ENCODE measurements at places on chromosomes 13 and 19.
A peak's percentile ranks its signal among the peaks of the same experiment; 100 is the strongest.

DNA sequence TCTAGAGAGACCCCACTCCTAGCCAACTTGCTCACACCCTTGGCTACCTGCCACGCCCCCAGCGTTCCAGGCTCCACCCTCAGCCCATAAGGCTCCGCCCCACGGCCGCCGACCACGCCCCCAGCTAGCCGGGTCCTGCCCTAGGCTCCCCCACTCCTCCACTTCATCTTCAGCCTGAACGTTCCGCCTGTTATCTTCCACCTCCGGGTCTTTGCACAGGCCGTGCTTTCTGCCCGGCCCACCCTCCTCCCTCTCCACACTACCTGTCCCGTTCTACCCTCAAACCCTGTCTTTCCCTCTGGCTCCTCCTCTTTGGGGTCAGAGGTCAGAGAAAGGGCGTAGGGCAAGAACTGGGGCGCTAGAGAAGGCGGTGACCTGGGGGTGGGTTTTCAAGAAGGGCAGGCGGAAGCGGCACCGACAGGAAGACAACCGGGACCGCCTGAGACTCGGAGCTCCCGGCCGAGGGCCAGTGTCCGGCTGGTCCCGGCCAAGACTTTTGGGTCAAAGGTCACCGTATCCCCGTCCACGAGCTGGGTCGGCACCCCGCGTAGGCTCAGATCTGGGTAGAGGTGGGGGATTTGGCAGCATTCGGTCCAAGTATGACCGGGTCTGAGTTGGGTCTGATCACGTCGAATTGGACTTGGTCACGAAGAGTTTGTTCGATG, 2.2 kb downstream of the PDE4C start:
- DNase-seq, result peak; percentile 20

- DNase-seq, result peak; percentile 95
Measured at GRCh38 chr19:19900729-19901444, at the start of gene ZNF93. ZNF93 (plus strand) TSS chr19:19900946; CDS start chr19:19901089, 143 bp downstream.

GRCh38 chr13:99527301-99527700, 26.0 kb downstream of the TM9SF2 start:
- DNase-seq, result peak; percentile 26

DNA sequence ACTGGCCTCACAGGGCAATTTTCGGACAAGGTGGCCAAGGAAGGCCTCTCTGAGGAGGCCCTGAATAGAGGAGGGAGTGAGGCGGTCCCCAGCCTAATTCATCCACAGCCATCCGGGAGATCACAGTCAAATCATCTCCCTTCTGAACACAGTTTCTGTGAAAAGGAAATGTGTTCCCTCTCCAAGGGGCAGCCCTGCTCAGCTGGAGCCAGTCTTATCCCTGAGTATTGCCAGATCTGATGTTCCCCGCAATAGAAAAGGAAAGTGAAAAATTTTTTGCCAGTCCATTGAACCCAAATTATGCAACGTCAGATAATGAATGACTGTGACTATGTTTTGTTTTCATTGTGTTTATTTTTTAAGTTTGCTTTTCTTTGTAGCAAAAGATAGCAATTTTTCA, 125.9 kb downstream of the SIPA1L3 start:
- no peak for DNase-seq

DNA sequence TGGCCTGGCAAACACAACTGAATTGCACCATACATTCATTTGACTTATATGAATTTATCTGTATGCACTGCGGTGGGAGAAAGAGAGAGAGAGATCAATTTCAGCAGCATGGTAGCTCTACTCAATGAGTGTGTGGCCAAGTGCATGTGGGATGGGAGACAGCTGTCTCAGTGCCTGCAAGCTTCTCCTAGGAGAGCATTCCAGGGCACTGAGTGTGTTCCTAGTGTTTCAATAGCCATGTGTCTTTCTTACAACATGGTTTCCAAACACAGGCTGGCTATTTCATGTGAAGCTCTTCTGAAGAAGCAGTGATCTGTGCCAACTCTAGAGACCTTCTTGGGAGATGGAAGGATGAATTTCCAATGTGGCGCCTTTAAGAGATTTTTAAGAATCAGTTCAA, 43.5 kb downstream of the NEK5 start:
- DNase-seq, result no peak

DNA sequence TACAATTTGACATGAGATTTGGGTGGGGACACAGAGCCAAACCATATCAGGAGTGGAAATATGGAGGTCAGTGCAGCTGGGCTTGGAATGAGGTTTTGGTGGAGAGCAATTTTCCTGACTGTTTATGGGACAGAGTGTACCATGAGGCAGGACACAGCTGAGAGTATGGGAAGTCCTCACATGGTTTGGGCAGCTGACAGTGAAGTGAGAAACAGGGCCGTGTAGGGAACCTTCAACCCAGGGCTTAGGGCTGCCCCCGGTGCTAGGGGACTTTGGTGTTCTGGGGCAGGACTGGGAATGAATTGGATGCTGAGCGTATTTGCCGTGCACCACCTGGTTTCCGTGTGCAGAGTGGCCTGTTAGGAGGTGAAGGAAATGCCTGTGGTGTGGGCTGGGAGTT, 6.1 kb downstream of the ZNF548 start:
- no peak for DNase-seq

GRCh38 chr19:55535173-55535964, 1.6 kb downstream of the SBK2 start:
- no peak for DNase-seq

GRCh38 chr19:43562698-43563241, 12.6 kb downstream of the XRCC1 start:
- peak; percentile 92 for DNase-seq

DNA sequence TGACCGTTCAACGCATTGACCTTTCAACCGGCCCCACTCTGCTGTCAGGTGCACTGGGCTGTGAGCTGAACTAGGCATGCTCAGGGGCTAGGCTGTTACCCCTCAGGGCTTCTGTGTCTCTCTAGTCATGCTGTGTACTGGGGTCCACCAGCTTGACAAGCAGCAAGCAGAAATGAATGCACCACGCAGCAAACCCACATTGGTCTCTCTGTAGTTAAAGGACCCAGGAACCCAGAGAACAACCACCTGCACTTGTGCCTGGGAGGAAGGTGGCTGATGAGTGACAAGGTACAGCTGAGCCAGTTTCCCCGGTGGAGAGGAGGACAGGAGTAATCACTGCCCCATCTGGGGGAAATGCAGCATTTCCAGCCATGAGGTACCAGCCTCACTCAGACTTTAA, 159.9 kb downstream of the USP12 start:
- no peak for DNase-seq

DNA sequence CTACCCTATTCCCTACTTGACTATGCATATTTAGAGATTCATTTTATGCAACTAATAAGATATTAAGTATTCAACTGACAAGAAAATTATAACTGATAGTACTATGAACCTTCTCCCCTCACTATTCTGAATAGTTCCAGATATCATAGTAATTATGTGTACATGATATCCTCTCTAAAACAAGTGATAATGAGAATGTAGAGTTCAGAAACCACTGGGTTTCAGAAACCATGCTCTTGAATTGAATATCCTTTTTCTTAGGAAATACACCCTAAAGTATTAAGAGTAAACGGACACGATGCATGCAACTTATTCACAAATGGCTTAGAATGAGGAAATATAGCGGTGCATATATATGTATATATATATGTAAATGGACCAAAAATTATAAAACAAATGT, 160.9 kb downstream of the TBC1D4 start:
- no peak for DNase-seq

- no peak for DNase-seq
Measured at GRCh38 chr13:59176775-59177174, 987.0 kb downstream of the DIAPH3 start.

DNA sequence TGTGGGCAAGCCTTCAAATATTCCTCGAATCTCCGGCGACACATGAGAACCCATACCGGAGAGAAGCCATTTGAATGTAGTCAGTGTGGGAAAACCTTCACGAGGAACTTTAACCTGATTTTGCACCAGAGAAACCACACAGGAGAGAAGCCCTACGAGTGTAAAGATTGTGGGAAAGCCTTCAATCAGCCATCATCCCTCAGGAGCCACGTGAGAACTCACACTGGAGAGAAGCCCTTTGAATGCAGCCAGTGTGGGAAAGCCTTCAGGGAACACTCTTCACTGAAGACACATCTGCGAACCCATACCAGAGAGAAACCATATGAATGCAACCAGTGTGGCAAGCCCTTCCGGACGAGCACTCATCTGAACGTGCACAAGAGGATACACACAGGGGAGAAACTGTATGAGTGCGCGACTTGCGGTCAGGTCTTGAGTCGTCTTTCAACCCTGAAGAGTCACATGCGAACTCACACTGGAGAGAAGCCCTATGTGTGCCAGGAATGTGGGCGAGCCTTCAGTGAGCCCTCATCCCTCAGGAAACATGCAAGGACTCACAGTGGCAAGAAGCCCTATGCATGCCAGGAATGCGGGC, 28.8 kb downstream of the ZNF333 start:
- no peak for DNase-seq

DNA sequence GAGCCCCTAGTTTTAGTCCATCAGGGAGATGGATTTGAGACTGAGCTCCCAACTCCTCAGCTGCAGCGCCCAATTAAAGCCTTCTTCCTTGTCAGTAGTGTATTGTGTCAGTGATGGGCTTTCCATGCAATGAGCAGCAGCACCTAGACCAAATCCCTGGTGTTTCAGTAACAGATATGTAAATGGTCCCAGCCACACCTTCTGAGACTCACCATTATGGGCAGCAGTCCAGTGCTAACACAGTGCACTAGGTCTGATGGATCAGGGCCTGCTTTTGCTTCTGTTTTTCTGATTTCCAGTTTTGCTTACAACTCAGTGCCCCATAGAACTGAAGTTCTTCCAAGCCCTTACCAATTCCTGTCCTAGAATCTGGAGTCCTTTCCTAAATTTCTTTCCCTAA, 41.8 kb upstream of the MIR17HG start:
- no peak for DNase-seq
